ENCODE measurements at places on chromosomes 5 and 9.

GRCh38 chr9:93599571-93600403, 23.4 kb downstream of the PHF2 start:
- no peak for DNase-seq

DNA sequence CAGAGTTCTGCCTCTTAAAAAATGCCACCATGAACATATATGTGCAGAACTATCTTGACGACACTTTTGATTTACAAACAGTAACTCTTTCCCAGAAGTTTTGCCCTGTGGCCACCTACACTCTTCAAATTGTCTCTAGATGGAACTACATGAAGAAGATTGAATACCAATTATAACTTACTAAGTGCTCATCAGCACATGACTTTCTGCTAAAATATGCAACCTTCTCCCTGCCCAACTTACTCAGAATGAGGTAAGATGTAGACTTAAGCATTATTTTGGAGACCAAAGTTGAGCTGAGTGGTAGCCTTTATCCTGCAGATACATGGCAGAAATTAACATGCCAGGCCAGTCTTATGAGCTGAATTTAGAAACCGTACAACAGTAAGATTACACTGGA, 105.4 kb downstream of the SEMA5A start:
- DNase-seq = no peak

- no peak for DNase-seq
These were observed 135.1 kb upstream of the RFX3 start for GRCh38 chr9:3660936-3661335.

DNA sequence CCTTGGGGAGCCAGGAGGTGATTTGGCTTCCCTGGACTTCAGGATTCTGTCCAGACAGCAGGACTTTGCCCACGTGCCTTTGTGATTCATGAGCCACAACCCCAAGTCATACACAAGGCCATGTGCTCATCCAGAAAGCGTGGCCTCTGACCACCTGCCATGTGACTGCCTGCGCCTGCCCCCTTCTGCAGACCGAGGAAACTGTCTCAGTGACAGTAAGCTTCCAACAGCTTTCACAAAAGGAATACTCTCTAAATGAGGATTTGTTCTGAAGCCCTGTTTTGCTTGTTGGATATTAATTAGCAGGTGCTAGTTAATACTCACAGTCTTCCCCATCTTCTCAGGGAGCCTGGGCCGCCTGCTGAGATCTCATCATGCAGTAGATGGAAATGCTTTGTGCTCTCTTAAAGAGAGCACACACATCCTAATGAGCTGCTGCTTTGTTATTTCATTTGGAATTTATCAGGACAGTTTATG, 36.9 kb upstream of the ANGPTL2 start:
- peak; percentile 3 for DNase-seq

- DNase-seq = no peak
These were observed 97.1 kb downstream of the UNC13B start for GRCh38 chr9:35258660-35259474.

DNA sequence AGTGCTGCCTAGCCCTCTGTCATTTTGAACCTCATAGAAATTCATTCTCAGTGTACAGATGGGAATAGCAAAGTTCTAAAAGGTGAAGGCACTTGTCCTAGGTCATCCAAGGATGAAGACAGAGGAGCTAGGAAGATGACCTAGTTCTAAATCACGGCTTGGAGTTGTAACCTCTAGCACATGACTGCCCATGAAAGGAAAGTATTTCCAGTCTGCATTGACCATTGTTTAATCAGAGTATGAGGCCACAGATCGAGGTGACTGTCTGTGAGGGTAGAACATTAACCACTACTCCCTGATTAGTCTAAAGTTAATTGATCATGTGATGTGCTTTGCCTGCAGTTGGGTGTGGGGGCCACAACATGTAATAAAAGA, 674 bp upstream of the TNFSF15 start:
- no peak for DNase-seq

DNA sequence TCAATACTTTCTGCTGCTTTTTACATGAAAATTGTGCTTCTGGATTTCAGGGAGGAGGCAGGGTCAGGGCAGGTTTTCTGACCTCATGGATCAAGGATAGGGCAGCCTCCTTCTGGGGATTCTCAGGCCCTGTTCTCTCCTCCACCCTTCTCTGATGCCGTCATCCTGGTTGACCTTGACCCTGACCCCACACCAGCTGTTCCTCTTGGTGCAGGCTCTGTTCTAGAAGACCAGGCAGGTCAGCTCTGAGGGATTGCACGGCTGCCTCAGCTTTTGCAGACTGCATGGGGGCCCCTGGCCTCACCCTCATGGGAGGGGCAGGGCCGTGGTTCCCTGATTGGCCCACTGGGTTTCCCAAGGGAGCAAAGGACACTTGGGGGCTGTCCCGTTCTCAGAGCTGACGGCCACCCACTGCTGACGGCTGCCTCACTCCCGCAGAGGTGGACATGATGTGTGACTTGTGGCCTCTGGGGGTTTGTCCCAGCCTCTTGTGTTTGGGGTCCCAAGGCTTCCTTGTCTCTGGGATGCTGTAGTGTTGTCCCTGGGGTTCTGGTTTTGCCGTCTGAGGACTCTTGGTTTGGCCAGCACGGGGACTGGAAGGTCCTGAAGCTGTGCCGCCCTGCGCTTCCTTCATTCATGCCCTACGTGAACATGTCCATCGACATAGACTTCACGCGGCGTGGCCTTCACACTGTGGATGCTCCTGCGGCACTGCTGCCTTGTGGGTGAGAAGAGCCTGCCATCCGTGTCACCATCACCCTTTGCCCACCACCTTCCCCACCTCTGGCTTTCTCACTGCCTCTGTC, 34.5 kb downstream of the CEP72 start:
- no peak for DNase-seq

DNA sequence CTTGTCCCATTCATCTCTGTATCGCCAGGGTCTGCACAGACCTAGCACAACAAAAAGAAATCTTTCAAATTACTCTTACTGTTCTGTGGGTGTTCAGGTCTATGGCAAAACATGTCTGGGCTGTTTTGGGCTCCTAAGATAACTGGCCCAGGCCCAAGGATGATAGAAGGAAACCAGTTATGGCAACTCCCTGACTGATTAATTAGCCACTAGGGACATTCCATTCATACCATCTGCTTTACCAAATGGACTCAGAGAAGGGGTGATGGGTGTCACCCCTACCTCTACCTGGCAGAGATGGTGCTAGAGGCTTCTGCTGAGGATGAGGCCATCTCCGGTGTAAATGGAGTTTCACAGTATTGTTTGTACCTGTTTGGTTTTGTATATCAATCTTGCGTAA, 1.9 kb downstream of the SLC31A2 start:
- DNase-seq = no peak

DNA sequence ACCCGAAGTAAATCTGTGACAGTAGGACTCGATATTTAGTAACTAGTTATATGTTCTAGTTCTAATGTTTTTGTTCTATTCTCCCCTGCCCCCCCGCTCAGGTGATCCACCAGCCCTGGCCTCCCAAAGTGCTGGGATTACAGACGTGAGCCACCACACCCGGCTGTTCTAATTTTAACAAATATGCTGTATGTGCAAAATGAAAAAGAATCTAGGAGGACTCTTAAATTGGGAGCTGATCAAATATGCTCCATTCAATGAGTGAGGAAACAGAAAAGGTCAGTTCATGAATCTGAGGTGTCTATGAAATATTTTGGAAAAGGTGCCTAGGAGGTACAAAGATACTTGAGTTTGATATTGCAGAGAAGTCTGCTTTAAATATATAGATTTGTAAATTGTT, 16.8 kb downstream of the CENPK start:
- no peak for DNase-seq

DNA sequence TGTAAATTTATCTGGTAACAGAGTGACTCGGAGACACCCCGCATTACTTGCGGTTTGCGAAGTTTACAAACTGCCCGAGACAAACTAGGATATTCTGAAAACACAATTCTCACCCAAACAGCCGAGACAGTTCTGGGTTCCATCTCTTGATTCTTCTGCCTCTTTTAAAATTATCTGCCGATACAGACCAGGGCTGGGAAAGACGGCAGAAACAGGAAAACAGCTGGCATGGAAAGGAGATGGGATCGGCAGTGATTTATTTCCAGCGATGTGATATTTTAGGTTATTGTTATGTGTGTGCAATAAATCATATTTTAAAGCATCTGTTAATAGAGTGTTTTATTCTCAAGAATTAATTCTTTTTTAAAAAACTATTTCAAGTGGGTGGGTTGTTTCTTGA, 93.3 kb upstream of the LMX1B start:
- DNase-seq = no peak

DNA sequence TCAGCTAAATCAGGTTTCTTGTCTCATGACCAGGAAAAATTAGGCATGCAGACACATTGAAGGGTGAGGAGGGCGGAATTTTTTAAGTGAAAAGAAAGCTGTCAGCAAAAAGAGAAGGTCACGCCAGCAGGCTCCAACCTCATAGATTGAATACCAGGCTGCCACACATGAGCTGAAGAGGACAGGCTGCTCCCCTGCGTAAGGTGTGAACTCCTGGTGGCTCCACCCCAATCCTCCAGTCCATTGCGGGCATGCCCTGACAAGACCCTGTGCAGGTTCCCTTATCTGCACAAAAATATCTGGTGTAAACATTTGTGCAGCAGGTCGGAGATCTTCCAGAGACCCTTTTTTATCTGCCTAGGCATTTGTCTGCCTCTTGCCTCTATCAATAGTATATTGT, 22.9 kb upstream of the TEX10 start:
- DNase-seq = no peak

GRCh38 chr9:131690941-131691573, 48.8 kb downstream of the RAPGEF1 start:
- DNase-seq = no peak

DNA sequence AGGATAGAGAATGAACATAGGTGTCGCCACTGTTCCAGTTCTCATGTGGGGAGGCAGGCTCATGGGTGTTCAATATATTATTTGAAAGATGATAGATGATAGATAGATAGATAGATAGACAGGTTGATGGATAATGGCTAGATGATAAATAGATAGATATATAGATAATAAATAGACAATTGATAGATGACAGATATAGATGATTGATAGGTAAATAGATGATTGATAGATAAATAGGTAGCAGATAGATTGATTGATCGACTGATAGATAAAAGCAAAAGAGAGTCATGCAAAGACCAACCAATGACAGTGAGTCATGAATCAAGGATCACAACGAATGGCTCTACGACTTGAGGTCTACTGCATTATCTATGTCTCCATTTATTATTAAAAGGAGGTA, 30.4 kb downstream of the SPARC start:
- DNase-seq = no peak

DNA sequence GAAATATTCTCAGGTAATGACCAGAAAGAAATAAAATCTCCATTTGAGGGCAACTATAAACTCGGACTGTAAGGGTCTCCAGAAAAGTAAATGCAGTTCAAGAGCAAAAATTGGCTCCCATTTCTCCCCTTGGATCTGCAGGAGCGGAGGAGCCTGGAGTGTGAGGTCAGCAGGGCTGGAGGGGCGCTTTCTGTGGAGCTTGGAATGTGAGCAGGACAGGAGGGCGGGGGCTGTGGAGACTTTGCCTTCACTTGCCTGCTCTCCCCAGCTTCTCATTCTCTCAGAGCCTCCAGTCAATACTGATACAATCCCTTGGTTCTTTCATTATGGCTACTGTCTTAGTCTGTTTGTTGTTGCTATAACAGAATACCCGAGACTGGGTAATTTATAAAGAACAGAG, 162.8 kb upstream of the ANKH start:
- no peak for DNase-seq

DNA sequence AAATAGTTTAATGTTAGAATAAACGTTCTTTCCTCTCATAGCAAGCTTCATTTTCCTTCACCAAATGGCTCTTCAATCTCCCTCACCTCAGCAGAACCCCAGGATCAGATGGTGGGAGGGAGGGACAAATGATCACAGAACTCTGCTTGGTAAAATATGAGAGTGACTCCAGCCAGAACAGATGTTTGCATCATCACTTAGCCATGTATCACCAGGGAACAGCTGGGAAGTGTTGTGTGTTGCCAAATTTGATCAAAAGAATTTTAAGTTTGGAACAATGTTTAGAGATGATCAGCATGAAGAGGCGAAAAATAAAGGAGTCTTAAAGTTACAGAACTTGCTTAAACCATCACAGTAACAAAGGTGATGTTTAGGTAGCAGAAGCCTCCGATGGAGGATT, 115.7 kb downstream of the FRMD3 start:
- no peak for DNase-seq

DNA sequence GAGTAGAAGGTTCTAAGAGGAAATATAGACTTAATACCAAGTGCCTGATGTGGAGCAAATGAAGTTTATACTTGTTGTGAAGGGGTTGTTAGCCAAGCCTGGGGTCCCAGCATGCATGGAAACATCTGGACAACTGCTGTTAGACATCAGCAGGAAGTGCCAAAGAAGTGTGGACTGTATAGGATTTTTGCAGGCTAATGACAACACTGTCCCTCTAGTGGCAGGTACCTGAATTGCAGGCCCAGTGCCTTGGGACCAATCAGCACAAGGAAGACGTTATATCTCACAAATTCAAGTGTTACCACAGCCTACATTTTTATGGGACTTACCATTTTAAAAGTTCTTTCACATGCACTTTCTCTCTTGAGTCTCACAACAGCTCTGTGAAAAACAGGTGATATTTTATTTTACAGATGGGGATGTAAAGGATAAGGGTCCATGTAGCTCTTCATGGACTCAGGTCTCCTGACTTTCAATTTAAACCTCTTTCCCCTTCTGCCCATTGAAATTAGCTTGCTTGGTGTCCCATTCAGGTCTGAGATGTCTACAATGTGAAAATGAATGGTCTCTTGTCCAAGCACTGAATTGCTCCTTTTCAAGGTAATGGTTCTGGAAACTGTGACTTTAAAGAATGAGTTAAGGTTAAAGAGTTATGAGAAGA, 89.0 kb upstream of the MAP1B start:
- DNase-seq = no peak

GRCh38 chr9:97524424-97524823, 23.0 kb downstream of the TMOD1 start:
- no peak for DNase-seq

DNA sequence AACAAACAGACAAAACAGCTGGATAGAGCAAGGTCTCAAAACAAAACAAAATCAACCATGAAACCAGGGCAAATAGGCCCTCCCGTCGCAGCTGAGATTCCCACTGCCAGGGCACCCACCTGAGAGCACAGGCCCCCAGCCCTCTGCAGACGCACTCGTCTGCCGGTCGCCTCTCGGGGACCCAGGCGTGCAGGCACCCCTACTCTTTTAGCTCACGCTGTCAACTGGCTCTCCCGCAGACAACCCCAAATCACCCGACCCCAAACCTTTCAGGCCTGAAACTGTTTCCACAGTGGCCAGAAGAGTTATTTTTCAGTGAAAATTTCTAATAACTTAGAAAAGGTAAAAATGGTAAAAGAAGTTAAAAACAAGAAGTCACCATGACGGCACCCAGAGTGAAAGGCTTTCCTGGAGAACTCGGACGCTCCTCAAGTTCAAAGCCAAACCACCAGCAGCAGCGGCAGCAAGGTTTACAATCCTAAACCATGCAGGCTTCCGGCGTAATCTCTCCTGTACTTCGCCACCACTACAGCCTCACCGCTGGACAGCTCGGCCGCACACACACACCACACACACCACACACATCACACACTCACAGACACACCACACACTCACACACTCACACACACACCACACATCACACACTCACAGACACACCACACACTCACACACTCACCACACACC, 1.9 kb upstream of the UBE2QL1 start:
- DNase-seq = no peak

- DNase-seq = no peak
These were observed 126.7 kb upstream of the CDH6 start for GRCh38 chr5:31066655-31067328.

Data from GOT3 (cell line).